Kidney (tissue), 22 donors: ENCODE measurements at places on chromosomes 7 and 10. TPM values are rescaled to one million over a fixed set of nuclear protein-coding genes. Genes with fewer than 3 reads are reported as not detected.

Gene ZPBP
- total RNA-seq, result 0.22 TPM

Gene MACC1
- 72.6 TPM for total RNA-seq

Gene OR9A2
- not detected for total RNA-seq

Gene PBLD
- total RNA-seq, result 33.5 TPM

Gene POMZP3
- total RNA-seq, result 23.5 TPM

Gene MYOF
- 134 TPM for total RNA-seq

Gene TRPV5
- 1.4 TPM for total RNA-seq

Gene MPP7
- 11.6 TPM for total RNA-seq

Gene RBAK
- 14.1 TPM for total RNA-seq

Gene UCMA
- total RNA-seq, result not detected
